ENCODE measurements at places on chromosomes 11 and 22. TPM values are rescaled to one million over a fixed set of nuclear protein-coding genes. Genes with fewer than 3 reads are reported as not detected.

Gene C11orf16
- not detected for total RNA-seq

Gene DNAJB7
- not detected for total RNA-seq

Gene ME3
- 14.5 TPM for total RNA-seq

Gene OR6T1
- total RNA-seq: not detected

Gene SERHL2
- 0.25 TPM for total RNA-seq

Gene TSPAN18
- total RNA-seq: 3.5 TPM

Gene SHISAL1
- 2.7 TPM for total RNA-seq

Gene GNAZ
- total RNA-seq: 2.2 TPM

Gene CARNS1
- total RNA-seq: 0.16 TPM
